AG04449 (cell line): ENCODE measurements at places on chromosomes 1 and 21.

DNA sequence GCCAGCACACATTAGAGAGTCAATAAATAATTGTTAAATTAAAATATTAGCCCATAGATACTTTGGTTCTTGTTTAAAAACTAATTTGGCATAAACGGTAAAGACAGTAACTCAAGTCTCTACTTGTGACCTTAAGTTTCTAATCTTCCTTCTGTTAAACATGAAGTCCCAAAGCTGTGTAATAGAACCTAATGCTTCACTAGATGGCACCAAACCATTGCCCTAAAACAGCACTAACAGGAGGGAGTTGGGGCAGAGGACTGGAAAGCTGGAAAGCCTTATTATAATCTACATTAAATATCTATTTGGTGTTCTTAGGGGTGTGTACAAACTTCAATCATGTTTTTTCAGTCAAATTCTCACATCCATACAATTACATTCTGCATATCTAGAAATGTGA is 176.7 kb downstream of the OLFM3 start:
- DNase-seq = no peak

DNA sequence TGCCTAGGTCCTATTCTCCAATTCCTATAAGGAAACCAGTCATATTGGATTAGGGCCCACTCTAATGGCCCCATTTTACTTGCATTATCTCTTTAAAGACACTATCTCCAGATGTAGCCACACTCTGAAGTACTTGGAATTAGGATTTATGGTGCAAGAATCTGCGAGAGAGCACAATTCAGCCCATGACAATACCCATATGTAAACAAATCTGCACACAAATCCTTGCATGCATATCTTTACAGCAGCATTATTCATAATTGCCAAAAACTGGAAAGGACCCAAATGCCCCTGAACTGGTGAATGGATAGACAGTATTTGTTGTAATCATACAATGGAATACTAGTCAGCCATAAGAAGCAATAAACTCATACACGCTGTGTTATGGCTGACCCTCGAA is 229.8 kb upstream of the ADAMTS5 start:
- DNase-seq = no peak

- DNase-seq = no peak
Measured at GRCh38 chr1:218658899-218659298, 313.8 kb downstream of the TGFB2 start.

DNA sequence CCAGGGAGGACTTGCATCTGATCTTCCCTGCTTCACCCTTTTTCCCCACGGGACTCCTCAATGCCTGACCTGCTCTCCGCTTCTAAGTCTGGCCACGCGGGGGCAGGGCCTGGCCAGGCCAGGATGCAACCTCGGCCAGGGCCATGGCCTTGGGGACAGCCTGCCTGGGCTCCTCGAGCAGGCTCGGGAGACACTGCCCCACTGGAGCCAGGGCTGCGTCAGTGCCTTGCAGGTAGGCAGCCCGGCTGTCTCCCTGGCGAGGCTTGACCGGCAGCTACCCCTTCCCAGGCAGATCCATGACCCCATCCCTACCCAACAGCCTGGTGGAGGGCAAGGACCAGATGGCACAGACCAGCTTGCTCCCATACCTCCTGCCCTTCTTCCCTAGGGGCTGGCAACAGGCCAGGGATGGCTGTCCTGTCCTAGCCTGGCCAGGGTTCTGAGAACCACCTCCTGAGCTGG is 2.7 kb upstream of the PRDM16 start:
- DNase-seq = no peak

- no peak for DNase-seq
Measured at GRCh38 chr1:244391761-244392160, 59.9 kb downstream of the ADSS2 start.

DNA sequence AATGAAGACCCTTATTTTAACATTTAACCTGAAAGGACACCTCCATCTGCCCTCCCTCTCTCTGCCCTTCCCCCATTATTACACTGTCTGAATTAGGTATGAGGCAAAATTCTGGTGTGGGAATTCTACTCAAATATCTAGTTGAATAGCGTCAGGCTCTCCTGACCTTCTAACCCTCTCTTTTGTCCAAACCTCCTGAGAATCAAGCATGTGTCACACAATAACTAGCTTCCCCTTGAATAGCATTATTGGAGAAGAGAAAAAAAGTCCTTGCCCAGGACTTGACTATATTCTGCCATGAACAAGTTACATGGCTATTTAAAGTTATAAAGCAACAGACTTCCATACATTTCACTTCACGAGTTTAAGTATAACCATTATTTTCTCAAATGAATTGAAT is 35.5 kb downstream of the USH2A start:
- DNase-seq = no peak

- no peak for DNase-seq
Measured at GRCh38 chr1:239771550-239771949, 320.1 kb upstream of the FMN2 start.

- no peak for DNase-seq
Measured at GRCh38 chr1:236111527-236112331, 30.6 kb upstream of the GPR137B start.

- DNase-seq = no peak
Measured at GRCh38 chr1:229271448-229272159, 693 bp downstream of the RAB4A start.

DNA sequence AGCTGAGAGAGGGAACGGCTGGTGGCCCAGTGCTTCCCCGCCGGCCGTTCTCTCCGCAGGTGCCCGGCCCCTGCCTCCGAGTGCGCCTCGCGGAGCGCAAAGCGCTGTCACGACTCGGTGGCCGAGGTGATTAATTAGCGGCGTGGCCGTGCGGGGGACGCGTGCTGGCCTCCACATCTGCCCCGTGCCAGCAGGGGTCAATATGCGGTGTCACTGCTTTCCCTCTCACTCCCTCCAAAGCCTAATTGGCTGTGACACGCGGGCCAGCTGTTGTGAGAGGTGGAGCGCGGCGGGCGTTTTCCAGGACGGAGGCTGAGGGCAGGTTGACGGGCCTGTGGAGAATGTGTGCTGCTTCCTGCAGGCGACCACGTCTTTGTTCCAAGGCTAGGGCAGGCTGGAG is 239.0 kb downstream of the LMX1A start:
- no peak for DNase-seq

DNA sequence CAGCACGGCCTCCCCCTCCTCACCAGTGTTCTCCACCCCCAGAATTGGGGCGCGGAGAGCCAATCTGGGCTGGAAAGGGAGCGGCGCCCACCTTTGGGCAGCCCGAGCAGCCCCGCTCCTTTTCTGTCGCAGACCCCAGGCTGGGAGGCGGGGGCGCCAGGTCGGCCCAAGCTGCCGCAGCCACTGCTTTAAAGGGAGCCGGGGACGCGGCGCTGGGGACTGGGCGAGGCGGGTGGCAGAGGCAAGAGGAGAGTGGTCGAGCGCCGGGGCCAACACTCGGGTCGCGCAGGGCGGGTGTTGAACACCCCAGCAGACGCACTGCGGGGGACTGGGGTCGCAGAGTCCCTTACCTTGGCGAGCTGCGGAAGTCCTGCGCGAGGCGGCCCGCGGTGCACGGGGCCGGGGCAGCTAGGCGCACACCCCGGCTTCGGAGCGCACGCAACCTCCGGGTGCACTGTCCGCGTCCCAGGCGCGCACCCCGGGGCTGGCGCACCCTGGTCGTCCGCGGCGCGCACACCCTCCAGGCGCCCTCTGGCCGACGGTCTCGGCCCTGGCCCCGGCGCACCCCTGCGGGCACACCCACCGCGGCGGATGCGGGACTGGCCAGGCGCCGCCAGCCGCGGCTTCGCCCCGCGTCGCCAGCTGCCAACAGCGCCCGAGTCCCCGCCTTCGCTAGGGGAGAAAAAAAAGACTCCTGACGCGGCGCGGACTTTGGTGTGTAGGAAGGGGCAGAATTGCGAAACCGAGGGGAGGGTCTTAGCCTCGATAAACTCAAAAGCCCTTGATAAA is at the start of gene KANK4:
KANK4 (minus strand) TSS at position 679 of the 789 bp plus-strand sequence. CDS start 37,870 bp downstream, outside the sequence.
- DNase-seq = no peak

DNA sequence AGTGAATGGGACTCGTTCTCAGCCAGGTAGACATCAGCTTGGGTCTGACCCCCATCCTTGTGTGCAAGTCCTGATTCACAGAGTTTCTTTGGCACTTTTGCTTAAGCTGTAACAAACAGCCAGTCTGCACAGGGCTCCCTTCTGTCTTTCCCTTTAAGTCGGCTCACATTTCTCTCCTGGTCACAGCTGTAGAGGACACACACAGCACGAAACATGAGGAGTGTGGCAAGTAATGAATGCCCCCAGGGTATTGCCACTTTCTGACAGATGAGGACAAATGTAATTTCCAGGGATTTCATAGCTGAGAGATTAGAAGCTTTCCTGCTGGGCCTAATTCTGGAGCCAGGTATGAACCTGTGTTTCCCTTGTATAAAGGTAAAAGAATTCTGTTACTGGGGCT is 423.5 kb downstream of the KIF26B start:
- DNase-seq = no peak

GRCh38 chr1:228968891-228969606 is 233.8 kb downstream of the RHOU start:
- DNase-seq = no peak

DNA sequence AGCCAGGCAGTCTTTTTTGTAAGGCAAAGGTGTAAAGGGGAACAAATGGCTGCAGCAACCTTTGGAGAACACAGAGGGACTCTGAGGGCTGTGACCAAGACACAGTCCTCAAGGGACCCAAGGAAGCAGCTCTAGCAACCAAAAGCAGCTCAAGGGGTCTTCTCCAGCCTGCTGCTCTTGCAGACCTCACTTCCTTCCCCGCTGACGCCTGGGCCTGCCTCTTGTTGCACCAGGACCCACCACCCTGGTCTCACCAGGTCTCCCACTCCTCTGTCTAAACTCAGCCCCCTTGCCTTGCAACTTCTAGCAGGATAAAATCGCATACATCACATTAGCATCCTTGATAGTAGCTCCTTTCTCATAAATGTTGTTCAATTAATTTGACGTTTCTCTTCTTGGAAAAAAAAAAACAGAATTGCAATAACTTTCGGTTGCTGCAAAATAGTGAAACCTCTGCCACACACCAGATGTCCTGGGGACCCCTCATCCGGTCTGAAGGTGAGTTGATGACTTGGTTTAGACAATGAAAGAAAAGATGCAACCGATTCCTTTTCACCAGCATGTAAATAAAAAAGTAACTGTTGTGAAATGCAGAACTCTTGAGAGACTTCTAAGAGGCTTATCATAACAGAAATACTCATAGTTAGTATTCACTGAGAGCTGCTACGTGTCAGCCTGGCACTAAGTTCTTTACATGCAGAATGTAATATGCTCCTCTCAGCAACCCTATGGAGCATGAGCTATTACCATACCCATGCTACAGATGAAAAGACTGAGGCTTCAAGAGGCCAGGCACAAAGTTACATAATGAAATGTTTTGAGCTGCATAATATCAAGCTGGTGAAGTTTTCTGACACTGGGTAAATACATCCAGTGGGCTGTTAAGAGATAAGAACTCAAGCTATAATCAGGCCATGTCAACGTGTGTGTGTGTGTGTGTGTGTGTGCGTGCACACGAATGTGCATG is 58.5 kb downstream of the UMODL1 start:
- DNase-seq = no peak

GRCh38 chr1:118989006-118989815 is 1.1 kb upstream of the TBX15 start:
- no peak for DNase-seq
